ENCODE measurements at places on chromosomes 7 and 10.

DNA sequence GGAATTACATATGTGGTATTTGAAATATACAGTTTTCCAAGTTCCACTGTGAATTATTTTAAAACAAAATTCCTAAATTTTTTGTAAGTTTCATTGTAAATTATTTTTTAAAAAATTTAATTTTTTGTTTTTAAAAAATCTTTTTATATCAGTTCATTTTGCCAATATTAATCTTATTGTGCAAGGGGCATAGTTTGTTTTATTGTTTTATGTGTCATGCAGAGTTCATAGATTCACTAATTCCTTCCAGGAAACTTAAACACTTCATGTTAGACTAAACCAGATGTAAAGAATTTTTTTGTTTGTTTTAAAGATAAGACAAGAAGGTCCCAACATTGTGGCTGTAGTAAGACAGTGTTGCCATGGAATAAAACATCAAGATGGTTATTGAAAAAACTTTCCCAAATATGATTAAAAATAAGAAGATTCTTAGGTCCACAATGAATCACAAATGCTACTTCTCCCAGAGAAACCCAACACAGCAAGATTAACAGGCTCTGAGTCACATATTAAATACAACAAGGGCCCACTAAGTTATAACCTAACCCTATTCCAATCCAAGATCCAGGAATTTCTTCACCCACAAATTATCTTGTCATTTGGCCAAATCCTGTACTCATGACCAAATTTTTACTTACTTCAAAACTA, 464.7 kb upstream of the IGFBP3 start:
- no peak for DNase-seq

DNA sequence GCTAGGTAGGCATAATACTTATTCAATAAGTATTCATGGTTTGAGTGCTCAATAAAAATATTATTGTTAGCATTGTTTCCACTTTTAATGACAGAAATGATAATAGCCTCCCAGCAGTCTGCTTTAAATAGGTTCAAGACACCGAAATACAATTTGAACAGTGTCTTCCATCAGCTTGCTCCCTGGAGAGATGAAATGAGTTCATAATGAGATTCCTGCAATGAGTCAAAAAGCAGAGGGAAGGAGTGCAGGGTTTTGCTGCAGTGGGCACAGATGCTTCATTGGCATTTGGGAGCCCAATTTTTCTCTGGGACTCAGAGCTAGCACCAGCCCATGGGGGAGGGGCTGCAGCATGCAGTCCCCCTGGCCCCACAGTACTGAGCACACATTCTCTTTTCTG, 32.6 kb upstream of the CHCHD3 start:
- no peak for DNase-seq

GRCh38 chr10:86043236-86043635, 323.4 kb downstream of the GRID1 start:
- DNase-seq: no peak

DNA sequence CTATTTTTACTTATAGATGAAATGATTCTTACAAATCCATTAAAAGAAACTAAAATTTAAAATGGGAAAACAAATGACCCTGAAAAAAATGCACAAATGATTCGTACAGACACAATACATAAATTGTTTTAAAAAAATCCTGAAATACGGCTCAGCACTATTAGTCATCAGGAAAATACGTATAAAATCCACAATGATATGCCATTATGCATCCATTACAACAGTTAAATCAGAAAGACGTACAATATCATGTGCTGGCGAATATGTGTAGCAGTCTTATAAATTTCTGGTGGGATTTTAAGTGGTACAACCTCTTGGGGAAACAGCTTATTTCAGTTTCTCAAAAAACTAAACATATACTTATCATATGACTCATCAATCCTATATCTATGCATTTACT, 600.1 kb upstream of the STEAP1 start:
- DNase-seq: no peak

DNA sequence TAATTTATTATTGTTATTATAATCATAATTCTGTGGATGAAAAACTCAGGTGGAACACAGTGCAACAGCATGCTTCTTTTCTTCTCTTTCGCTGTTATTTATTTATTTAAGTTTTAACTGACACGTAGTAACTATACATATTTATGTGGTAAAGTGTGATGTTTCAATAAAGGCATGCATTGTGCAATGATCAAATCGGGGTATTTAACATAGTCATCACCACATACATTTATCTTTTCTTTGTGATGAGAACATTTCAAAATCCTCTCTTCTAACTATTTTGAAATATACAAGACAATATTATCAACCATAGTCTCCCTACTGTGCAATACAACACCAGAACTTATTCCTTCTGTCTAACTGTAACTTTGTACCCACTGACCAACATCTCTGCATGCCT, 152.5 kb upstream of the LYZL1 start:
- no peak for DNase-seq

GRCh38 chr10:49162063-49162462, 26.1 kb downstream of the TMEM273 start:
- no peak for DNase-seq

DNA sequence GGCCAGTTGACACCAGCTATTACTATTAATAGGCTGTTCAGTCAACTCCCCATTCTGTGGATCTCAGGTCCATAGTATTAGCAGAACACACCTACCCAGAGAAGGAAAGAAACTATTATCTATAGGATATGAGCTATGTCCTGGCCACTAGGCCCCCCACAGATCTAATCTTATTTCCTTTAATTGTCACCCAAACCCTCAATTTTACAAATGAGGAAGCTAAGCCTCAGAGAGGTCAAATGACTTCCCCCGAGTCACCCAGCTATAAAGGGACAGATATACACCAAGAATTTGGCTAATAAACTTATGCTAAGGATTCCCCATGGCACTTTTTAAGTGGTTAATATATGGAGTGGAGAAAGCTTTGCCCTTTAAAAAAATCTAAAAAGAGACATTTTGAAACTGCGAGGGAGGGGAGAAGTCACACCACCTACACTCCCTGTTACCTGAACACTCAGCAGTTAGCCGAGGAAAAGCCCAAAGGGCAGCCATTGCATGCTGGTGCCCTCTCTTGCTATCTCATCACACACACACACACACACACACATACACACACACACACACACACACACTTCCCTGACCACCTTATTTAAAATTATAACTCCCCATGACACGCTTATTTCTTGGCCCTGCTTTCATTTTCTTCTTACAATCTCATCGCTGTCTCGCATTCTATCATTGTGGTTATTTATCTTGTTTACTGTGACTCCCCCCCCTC, 157.0 kb upstream of the ADO start:
- DNase-seq: no peak

DNA sequence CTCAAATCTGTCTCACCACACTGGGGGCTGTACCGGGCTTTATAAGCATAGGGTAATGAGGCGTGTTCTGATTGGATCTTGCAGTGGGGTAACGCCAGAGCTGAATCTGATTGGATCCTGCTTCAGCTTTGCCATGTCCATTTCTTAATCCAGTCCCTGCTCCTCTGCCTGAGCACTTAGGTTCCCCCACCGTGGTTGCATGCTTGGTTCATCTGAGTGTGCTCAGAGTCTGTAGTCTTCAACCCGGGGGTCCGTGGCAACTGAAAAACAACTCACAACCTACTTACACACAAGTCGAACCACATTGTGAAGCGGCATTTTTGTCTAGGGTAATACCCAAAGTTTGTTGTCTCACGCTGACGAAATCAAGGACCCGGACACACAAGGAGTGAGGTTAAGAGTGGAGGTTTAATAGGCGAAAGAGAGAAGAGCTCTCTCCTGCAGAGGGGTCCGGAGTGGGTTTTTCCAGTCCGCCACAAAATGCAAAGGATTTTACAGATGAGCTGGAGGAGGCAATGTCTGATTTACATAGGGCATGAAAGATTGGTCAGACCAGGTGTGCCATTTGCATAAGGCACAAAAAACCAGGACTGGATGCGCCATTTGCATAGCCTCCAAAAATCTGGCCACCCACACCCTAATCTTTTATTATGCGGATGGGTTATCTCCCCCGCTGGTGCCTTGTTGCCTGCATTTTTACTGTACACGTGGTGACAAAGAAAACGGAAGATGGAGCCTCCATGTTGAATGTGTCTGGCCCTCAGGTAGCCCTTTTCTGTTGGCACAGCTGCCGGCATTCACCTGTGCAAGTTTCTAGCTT, 641.8 kb upstream of the FOXK1 start:
- DNase-seq: no peak

DNA sequence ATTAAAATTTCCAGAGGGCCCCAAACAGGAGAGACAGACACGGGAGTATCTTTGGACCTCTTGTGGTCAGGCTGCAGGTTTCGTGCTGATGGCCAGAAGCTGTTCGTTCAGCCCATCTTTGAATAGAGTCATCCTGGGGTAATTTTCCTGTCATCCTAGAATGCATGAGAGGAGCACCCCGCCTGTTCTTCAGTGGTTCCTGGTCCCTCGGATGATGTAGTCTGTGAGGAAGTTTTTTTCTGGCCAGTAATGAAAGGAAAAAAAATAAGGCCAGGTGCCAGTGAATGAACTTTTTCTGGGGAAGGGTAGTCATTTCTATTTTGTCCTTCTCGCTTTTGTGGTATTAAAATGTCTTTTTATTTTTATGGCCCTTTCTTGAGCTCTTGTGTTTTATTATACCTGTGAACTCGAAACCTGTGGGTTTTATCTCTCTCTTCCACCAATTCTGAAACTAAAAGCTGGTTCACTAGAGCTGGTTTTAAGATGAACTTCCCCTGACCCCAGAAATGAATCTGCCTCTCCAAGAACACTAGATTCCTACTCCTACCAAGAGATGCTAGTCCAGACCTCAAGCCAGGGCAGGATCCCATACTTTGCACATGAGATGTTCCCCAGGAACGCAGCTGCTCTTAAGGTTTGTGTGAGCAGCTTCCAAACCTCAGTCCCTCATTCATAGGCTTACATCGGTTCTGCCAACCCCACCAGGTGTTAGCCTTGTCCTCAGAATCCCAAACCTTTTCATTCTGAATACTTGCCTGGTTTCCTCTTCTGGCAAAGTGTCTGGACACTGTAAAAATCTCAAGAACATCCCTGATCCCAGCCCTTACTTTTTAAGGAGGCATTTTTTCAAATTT, 15.4 kb upstream of the MEST start:
- no peak for DNase-seq

- DNase-seq: no peak
Observed at GRCh38 chr7:82018226-82018625, 248.4 kb upstream of the HGF start.

DNA sequence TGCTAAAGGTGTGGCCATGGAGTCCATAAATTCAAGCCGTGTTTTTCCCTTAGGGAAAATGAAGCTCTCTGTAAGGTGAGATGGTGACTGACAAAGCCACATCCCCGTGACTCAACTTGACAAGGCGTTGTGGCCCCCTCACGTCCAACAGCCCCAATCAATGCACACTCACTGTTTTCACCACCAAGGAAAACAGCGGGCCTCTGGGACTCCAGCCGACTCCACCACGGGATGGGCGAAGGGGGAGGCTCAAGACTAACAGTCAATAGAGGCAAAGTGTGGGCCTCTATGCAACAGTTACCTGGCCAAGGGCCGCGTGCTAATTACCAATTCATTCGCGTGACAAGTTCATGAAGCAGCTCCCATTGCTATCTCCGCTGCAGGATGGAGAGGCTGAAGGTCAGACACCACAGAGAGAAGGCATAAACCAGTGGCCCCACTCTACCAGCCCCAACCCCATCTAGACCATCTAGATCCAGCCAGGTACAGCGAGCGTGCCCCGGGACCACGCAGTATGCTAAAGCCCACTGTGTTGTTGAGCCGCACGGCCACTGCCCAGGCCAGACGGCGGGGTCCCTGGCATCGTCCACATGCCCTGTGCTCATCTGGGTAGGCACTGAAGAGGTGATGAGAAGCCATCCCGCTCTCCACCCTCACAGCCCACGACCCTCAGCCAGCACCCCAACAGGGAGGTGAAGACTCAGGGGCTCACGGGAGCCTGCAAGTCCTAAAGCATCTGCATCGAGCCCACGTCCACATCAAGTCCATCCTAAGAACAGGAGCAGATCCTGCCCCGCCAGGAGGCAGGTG, 76.1 kb downstream of the PROSER2 start:
- DNase-seq: no peak

- DNase-seq: no peak
Observed at GRCh38 chr7:1647961-1648672, 22.0 kb upstream of the ELFN1 start.

DNA sequence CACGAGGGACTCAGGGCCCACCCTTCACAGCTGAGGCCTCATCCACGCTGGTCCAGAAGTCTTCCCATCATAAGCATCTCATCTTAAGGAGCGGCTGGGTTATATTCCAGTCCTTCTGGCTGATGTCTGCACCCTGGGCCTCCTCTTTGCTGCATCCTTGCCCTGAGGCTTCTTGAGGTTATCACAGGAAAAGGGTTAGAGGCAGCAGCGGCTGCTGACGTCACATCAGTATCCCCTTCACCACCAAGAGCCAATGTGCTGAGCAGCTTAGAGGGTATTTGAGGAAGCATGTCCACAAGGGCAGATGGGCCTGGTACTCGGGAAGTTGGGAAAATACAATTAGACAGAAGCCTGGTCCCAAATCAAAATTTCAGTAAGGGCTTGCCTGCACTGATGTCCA, 125.1 kb downstream of the PLXNA4 start:
- peak; percentile 32 for DNase-seq

- no peak for DNase-seq
Observed at GRCh38 chr10:103759100-103759781, 96.1 kb downstream of the SH3PXD2A start.

DNA sequence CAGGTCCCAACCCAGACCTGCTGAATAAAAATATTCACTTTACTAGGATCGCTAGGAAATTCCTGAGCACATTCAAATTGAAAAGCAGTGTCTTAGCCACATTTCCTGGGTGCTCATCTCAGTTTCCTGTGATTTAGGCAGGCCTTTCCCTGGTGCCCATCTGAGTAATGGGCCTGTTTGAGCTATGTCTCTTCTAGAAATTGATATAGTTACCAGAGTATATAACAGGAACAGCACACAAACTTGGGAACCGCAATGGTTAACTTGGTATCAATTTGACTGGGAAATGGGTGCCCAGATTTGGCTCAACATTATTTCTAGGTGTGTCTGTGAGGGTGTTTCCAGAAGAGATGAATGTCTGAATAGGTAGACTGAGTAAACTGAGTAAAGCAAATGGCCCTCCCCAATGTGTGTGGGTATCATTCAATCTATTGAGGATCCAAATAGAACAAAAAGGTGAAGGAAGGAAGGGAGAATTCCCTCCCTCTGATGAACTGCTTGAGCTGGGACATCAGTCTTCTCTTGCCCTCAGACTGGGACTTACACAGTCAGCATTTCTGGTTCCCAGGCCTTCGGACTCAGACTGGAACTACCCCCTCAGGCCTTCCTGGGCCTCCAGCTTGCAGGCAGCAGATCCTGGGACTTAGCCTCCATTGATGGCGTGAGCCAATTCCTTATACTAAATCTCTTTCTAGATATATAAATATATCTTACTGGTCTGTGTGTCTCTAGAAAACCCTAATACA, 99.1 kb downstream of the CCDC71L start:
- DNase-seq: no peak

- DNase-seq: no peak
Observed at GRCh38 chr7:65953890-65954450, 28.0 kb downstream of the GUSB start.

DNA sequence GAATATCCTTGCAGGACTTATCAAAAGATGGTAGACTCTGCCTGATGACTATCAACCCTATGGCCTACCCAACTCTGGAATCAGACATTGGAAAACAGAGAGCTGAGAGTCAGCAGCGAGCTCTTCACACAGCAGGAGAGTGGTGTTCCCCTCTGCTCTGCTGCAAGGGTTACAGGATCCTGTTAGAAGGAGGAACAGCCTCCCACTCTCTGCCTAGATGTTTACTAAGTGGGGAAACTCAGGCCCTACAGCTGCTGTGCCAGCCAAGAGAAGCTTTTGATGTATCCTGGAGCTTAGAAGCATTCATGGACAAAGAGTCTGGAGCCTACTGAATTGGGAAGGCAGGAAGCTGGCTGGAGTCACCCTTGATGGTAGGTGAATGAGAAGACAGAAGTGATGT, 104.6 kb downstream of the ABLIM1 start:
- DNase-seq: no peak

Data from CD4-positive, alpha-beta T cell treated with Interleukin-2 at 100 ng/mL for 4 hours (primary cell).